ENCODE measurements at places on chromosomes 1 and 21.

DNA sequence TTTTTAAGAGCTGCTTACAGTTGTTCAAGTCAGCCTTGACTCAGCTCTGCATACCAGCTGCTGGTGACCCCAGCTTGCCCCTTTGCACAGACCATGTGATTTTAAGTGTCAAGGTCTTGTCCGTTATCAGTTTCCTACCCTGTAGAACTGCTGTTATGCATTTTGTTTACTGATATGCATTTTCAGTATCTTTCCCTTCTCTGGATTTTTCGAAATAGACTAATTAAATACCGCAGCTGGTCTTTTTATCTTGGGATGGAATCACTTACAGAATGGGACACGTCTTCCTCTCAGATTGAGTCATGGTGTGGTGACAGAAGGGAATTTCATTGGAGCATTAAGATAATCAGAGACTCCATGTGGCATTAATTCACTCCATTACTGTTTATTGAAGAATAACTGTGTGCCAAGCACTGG is 145.6 kb downstream of the FMN2 start:
- DNase-seq = no peak

- DNase-seq = no peak
Measured at GRCh38 chr1:59666106-59666505, 148.6 kb upstream of the HOOK1 start.

- peak; percentile 13 for DNase-seq
Measured at GRCh38 chr1:66725885-66726665, 26.2 kb upstream of the DYNLT5 start.

- no peak for DNase-seq
Measured at GRCh38 chr1:173561263-173561662, 41.6 kb downstream of the SLC9C2 start.

DNA sequence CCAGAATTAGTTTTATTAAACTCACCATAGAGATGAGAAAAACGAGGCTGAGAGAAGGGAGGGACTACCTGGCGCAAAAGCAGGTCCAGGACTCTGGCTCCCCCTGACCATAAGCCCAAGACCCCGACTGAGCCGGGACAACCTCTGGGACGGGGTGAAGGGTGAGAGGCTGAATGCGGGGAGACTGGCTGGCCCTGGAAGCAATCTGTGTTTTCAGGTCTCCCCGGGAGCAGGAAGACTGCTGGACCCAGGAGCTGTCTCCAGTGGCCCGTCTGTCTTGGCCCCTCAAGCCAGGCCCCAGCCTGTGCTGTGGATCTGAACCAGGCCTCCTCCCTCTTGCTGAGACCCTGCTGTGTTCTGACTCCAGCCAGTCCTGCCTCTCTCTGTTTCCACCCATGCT is 240.8 kb downstream of the TRABD2B start:
- DNase-seq = no peak

DNA sequence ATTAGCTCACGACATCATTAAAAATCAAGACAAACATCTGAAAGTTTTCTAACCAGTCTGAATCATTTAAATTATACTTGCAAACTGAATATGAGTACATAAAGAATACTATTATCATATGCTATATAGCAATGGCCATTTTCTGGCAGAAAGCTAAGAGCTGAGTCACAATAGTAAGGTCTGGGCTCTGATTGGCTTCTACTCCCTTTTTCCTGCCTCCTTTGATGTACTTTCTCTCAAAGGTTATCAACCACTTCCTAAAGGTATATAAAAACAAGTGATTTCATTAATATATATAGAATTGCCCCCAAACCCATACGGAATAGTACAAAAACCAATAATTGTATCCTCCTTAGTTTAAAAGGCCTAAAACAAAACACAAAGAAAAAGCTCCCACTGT is 7.0 kb downstream of the KCNA3 start:
- DNase-seq = no peak

DNA sequence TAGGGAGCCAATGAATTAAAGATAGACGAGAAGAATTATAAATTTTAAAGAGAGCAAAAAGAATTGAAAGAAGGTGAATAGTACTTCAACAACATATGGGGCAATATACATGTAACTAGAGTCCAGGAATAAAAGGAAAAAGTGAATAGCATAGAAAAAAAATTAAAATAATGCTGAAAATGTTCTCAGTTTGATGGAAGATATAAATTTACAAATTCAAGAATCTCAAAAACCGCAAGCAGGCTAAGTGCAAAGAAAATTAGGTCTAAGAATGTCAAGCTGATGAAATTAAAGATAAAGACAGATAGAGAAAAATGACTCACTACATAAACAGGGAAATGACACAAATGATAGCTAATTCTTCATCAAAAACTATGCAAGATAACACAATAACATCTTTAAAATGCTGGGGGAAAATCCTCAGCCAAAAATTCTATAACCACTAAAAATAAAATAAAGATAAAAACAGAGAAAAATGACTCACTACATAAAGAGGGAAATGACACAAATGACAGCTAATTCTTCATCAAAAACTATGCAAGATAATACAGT is 326.3 kb downstream of the TBX15 start:
- DNase-seq = no peak

DNA sequence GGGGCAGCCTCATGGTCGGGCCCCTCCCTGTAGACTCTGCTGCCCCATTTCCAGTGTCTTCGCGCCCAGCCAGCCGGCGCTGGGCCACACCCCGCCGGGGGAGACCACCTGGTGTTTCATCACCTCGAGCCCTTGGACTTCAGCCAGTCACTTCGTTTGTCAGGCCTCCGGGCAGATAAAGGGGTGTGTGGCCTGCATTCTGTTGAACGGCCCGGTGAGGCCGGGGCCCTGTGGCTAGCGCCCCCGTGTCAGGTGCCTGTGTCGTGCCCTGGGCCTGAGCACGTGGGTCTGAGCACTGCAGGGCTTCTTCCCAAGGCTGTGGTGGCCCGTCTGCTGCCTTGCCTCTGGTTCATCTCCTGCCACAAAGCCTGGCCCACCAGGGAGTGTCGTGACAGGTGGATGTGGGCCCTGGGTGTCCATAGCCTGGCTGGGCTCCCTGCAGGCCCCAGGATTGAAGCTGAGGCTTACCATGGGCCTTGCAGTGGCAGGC is 65.2 kb upstream of the DIP2A start:
- DNase-seq = no peak

DNA sequence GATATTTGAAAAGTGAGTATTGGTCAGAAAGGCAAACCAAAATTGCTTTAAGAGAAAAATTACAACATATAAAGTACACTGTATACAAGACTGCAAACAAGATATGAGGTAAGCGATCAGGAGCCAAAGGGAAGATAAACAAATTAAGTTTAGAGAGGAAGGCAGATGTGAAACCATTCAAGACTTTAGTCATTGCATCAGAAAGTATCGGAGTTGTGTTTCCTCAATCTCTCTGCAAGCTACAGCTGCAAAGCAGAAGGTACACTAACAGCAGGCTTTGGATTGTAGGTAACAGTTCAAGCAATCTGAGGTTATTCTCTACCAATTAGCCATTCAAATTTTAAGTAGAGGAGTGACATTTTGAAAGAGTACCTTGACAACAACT is 21.3 kb upstream of the TLCD4 start:
- DNase-seq = no peak

- no peak for DNase-seq
Measured at GRCh38 chr1:19559641-19560040, 74.3 kb upstream of the CAPZB start.

DNA sequence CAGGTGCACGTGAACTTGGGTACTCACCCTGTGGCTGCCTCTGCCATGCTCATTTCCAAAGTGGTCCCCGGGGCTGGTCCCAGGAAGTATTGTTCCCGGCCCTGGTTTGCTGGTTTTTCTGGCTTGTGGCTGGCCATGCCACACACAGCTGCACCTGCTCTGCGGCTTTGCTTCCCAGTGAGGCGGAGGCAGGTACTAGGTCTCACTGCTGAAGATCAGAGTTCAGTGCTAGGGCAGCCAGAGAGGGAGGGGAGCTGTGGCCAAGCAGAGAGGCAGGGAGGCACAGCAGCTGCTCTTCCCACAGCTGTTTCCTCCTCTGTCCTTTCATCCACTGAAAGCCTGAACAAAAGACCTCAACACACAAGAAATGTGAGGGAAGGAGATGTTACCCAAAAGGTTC is 30.5 kb downstream of the ENO1 start:
- no peak for DNase-seq

DNA sequence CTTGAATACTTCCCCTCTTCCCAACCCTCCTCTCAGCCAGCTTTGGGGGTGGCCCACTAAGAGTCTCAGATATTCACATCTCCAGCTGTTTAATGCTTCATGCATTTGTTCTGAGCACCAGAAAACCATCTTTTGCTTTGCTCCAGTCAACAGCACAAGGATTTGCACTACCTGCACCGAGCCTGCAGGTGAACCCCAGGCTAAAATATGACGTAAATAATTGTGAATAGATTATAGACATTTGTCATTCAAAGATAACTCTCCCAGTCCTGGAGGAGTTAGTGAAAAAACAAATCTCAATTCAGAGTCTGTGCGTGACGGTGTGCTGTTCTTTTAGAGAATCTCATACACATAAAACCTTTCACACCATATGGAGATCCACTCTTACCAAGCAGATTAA is 7.4 kb downstream of the CD247 start:
- DNase-seq = no peak

DNA sequence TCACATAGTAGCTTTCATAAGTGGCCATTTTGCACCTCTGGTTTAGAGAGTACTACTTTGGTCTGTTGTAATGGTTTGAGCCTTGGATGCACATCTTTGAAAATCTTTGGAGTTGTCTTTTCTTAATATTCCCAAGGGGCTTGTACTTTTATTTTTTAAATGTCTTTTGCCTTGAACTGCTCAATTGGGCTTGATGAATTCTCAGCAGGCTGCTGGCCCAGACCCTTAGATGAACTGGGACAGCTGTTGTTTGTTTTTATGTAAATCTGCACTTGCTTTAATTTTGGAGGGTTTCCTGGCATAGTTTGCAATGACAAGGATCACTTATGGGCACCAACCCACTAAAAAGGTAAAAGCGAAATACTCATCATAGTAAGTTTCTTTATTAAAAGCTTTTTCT is 24.9 kb downstream of the NGF start:
- no peak for DNase-seq

- no peak for DNase-seq
Measured at GRCh38 chr21:36547464-36547863, 67.5 kb upstream of the CLDN14 start.

GRCh38 chr1:172909606-172910326 is 141.0 kb downstream of the TNFSF18 start:
- no peak for DNase-seq

- DNase-seq = no peak
Measured at GRCh38 chr21:39660191-39660980, 47.6 kb downstream of the B3GALT5 start.

- DNase-seq = no peak
Measured at GRCh38 chr1:5481889-5482288, 510.3 kb downstream of the NPHP4 start.

GRCh38 chr1:233113009-233113879 is 162.8 kb downstream of the NTPCR start:
- no peak for DNase-seq

DNA sequence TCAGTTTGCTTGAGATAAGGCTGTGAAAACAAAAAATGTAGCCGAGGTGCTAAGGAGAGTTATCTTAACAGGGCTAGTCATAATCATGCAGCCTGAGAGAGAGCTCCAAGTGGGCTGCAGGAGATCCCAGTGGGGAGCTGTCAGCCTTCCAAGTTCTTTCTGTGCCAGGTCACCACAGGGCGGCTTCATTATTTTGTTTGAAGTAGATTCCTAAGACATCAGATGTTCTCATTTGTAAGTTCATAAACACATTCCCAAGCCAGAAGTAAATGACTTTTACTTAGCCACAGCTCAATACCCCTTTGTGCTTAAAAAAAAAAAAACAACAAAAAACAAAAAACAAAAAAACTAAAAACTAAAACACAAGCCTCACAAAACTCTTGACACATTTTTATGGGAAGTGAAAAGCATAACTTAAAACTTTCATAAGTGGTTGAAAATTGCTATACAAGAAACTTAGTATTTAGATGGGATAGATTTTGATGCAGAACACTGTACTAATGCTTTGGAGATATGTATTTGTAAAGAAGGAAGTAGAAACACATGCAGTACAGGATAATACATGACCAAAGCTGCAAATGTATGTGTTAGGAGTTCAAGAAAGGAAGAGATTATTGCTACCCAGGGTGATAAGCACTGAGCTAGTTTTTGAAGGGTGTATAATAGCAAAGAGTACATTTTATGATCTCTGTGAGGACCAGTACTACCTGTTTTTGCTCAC is 8.6 kb downstream of the CDC14A start:
- no peak for DNase-seq

GRCh38 chr21:46425571-46425970 is 33.1 kb upstream of the DIP2A start:
- no peak for DNase-seq

GRCh38 chr21:26982767-26983166 is 15.9 kb upstream of the ADAMTS5 start:
- no peak for DNase-seq

DNA sequence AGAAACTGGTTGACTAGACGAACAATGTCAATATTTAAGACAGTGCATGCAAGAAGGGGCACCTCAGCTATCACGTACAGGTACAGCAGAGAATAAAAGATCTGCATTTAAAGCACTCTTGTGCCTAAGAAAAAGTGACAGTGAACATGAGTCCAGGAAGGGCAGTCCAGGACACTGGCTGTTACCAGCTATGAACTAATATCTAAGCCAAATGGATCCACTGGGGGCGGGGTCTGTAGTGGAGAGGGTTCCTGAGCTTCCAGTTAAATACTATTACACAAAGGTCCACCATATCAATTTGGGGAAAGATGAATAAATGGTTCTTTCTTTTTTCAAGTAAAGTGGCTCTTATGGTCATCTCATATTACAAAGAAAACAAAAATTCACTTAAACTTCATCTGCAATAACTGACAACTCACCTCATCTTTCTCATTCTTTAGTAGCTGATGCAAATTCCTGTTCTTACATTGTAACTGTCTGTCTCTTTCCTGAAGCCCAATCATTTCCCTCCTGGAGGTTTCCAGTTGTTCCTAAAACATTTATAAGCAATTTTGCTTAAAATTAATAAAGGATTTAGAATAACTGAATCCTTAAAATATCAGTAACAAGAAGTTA is 24.5 kb downstream of the SSX2IP start:
- DNase-seq = no peak

- no peak for DNase-seq
Measured at GRCh38 chr21:31480228-31480627, 136.2 kb upstream of the TIAM1 start.

GRCh38 chr21:25584833-25585676 is 22.2 kb downstream of the MRPL39 start:
- DNase-seq = no peak

- DNase-seq = no peak
Measured at GRCh38 chr1:180773210-180773865, 139.4 kb upstream of the KIAA1614 start.

DNA sequence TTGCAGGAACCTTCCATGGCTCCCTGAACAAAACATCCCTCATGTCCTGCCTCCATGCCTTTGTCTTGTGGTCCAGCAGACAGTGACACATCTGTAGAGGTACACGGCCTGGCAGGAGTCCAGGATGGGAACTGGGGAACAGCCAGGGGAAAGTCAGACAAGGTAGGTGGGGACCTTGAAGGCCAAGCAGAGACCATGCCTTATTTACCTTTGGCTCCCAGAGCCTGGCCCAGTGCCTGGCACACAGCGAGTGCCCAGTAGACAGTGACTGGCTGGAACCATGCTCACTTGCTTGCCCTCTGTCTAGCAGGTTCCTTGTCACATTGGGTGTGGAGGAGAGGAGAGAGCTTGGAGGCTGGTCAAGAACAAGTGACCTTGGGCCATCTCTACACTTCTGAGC is 81.0 kb downstream of the BCAR3 start:
- no peak for DNase-seq
